ENCODE measurements at places on chromosomes 7 and 10. TPM values are rescaled to one million over a fixed set of nuclear protein-coding genes. Genes with fewer than 3 reads are reported as not detected.

DNA sequence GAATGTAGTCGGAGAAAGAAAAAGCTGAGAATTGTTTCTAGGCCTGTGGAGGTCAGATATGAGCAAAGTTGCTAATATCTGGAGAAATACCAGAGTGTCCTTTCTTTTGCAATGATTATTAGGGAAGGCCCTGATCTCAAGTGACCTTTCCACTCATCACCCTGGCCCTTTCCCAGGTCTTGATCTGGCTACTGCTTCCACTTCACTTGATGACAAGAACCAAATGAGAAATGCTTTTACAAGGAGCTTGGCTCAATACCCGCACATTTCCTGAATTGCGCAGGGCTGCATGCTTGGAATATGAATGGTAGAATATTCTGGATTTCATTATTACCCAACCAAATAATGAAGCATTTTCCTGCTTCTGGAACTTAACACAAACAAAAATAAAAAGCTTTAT, 104.6 kb downstream of the ITGB8 start:
- DNase-seq = no peak

GRCh38 chr7:23530405-23530804, 1.4 kb downstream of the TRA2A start:
- no peak for DNase-seq

EBLN1 gene
- not detected for polyA plus RNA-seq

SBDS gene
- polyA plus RNA-seq = 8.2 TPM

DNA sequence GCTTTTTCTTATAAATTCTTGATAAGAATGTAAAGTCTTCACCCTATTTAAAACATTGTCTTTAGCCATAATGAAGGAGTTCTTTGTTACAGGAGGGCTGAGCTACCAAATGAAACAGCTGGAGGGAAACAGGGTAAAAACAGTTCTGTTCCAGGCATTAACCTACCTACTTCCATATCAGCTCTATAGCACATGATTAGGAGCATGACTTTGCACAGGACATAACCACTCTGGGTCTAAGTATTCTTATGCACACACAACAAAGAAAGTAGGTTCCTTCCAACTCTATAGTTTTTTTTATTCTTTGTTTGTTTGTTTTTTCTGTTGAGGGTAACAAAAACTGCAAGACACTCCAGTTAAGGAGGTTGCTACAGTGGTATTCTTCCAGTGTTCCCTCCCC, 52.7 kb downstream of the SCIN start:
- no peak for DNase-seq

GPR26 gene
- 0.11 TPM for polyA plus RNA-seq

DNA sequence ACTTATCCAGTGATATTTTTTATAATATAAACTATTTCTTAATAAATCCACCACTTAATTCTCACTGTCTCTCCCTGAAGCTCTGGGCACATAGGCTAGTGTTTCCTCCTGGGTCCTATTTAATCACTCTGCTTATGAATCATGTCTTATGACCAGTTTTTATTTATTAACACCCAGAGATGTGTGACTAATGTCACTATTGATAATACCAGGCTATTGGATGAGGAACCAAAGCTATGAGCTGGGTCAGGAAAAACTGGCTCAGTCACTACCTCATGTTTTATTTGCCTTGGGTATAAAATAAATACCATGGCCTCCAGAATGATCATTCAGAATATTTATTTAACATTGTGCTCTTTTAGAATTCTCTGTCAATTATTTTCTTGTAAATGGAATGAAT, 5.2 kb downstream of the SEMA3E start:
- no peak for DNase-seq

- DNase-seq = no peak
Observed at GRCh38 chr7:12327922-12328321, 75.7 kb downstream of the VWDE start.

DNA sequence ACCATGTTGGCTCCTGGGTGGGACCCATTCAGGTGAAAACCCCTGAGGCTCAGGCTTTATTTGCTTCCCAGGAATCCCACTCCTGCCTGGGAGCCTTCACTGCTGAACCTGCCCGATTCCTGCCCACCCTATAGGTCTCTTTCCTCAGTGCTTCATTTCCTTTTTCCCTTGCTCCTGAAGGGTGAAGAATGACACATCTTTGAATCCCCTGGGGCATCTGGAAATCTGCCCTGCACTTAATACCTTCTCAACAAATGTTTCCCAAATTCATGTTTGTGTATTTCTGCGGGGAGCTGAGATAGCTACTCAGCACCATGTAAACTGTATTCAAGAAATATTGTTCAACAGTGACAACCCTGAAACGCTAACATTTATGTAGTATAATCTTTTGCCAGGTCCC, 10.3 kb upstream of the PCBD1 start:
- DNase-seq = no peak

DNA sequence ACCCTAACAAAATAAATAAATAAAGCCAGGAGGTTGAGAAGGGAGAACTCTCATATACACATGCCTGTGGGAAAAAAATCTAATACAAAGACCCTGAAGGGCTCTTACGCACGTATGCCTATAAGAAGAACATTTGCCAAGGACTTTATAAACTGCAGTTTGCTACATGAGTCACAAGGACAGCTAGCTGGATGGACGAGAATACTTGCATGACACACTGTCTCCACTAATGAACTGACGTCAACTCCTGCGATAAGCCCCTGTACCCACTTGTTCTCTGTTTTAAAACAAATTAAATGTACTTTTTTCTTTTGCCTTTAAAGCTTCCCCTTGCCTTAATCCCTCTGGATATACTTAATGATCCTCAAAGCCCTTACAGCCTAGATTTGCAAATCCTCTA, 374.6 kb upstream of the GHITM start:
- no peak for DNase-seq

GRCh38 chr10:128780156-128780761, 654.0 kb upstream of the MKI67 start:
- DNase-seq = no peak

DNA sequence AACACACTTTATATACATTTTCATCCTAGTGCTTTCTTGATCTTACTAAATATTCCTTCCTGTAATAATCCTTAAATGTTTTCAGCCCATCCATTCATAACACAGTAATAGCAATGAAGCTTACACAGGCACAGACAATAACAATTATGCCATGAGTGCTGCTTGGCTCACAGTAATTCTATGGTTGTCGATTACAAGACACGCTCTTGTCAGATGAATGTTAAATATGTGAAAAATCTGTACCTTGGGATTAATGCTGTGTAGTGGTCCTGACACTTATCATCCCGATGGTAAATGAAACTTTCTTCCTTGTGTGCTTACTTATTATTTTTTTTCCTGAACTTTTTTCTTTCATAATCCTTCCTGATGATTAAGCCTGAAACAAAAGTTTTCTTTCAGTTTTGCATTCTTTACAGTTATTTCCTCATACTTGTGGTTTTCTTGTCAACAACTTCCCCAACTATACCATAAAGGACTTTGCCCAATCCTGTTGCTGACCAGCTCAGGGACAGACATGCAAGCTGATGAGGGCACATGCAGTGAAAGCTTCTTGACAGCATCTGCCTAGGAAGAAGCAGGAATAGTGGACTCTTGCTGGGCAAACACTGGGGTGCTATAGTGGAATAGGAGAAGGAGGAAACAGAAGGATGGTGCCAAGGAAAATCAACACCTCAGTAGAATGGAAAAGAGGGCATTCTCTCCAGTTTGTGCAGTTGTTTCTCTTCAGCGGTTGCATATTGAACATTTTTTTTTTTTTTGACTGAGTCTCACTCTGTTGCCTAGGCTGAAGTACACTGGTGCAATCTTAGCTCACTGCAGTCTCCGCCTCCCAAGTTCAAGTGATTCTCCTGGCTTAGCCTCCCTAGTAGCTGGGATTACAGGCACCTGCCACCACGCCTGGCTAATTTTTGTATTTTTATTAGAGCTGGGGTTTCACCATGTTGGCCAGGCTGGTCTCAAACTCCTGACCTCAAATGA, 6.7 kb upstream of the MGAM2 start:
- DNase-seq = no peak

DNA sequence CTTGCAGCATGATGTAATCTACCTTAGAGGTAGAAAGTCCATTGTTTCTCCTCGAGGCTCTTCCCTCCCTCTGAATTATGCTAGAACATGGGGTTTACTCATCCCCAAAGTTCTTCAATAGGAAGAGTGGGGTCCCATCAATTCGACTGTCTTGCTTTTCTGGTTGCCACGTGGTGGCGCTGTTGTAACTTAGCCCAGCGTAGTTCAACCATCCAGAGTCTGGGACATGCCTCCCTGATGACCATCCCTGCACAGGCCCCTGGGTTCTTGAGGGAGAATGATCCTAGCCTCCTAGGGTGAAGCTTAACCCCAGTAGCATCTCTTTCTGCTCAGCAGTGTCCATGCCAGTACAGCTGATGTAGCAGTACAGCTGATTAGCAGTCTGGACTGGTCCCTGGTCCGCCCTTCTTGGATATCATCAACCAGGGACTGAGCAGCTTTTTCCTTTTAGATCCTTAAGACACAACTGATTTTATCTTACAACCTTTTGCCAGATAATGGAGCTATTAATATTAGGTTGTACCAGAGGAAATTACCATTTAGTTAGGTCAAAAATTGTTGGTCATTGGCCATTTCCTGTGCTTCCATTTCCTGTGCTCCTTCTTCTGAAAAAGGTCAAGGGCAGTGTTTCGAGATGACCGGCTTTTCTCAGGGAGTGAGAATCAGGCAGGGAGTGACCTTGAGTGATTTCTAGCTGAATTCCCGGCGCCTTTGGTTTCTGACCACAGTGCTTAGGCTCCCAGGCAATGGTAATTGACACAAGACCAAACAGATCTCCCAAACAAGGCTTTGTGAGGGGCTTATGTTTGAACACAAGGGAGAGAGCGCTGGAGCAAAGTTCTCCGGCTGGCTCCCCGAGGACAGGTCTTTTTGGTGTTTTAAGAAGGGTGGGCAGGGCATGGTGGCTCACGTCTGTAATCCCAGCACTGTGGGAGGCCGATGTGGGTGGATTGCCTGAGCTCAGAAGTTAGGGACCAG, 65.4 kb downstream of the TACC2 start:
- peak; percentile 80 for DNase-seq

DNA sequence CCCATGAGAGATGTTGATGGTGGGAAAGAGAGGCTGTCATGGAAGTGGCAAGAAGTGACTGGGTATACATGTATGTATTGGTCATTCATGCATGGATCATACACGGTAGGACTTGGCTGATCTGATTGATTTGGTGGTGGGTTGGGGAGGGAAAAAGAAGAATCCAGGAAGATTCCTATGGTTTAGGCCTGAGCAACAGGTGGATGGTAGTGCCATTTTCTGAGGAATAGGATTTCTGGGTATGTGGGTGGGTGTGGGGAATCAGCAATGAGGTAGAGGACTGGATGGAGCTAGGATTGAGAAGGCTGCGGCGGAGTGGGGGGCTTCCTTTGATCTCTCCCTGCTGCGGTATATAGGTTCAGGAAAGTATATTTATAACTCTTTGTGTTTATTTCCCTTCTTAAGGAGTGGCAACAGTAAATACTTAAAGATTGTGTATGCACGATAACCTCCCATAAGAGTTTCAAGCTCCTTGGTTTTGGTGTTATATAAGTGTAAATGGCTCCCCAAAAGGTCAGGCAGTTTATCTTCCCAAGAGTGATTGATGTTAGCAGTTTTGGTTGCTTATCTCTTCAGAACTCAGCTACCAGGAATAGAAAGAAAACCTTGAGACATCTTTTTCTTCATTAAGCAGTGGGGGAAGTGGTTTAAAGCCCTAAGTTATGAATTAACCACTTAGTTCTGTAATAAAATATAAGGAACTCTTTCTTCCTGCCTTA, 100.1 kb downstream of the LSMEM1 start:
- no peak for DNase-seq

DNA sequence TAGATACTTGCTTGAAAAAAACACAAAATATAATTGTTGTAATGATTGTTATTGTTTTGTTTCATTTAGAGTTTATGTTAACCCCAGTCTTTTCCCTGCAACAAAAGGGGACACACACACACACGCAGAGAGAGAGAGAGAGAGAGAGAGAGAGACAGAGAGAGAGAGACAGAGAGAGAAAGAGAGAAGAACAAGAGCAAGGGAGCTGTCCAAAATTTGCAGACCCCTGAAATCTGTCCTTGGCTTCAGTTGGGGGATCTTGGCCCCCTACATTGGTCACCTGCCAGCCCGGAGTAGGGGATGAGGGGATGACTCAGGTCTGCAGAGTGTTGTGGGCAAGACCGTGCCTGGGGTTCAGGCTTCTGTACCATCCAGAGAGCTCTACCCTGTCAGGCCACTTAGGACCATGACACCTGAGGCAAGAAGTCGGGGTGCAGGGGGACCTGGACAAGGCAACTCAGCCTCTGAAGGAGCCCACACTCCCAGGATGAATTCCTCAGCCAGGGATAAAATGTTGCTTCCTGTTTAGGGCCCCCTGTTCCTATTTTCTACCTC, 73.1 kb downstream of the RAMP3 start:
- no peak for DNase-seq

DNA sequence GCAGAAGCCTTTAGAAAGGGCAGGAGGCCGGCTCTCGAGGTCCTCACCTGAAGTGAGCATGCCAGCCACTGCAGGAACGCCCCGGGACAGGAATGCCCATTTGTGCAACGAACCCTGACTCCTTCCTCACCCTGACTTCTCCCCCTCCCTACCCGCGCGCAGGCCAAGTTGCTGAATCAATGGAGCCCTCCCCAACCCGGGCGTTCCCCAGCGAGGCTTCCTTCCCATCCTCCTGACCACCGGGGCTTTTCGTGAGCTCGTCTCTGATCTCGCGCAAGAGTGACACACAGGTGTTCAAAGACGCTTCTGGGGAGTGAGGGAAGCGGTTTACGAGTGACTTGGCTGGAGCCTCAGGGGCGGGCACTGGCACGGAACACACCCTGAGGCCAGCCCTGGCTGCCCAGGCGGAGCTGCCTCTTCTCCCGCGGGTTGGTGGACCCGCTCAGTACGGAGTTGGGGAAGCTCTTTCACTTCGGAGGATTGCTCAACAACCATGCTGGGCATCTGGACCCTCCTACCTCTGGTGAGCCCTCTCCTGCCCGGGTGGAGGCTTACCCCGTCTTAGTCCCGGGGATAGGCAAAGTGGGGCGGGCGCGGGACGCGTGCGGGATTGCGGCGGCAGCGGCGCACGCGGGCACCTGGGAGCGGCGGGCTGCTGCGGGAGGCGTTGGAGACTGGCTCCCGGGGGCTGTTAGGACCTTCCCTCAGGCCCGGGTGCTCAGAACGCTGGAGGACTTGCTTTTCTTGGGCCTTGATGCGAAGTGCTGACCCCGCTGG, at the start of gene FAS:
Gene FAS, plus strand, starts transcription at position 415 of the 777 bp plus-strand sequence. Its CDS starts 79 bp downstream, at position 494.
- peak; percentile 74 for DNase-seq

- DNase-seq = no peak
Observed at GRCh38 chr7:135095450-135095849, 52.4 kb upstream of the TMEM140 start.

DNA sequence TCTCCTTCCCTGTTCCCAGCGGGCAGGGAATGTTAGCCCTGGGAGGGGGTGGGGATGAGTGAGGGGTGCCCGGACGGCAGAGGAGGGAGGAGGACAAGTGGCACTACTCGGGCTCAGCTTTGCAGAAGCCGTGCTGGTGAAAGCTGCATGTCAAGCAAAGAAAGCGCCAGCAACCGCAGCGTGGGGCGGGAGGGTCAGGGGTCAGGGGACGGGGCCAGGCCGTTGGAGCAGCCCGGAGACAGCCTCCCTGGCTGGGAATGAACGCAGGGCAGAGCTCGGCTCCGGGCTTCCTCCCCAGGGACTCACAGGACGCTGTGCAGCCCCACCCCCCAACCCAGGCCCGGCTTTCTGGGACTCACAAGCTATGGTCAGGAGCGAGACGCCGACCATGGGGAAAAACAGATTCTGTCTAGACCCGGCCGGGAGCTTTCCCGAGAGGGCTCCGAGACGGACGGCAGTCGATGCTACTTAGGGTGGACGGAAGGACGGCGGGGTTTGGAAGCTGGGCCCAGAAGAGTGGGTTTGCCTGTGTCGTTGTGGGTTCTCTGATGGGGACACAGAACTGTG, 113.4 kb downstream of the VIPR2 start:
- peak; percentile 65 for DNase-seq

GRCh38 chr7:100577507-100577906, 3.8 kb upstream of the SAP25 start:
- DNase-seq = no peak
